ENCODE measurements at places on chromosomes 6 and 20.

- DNase-seq: no peak
Measured at GRCh38 chr6:163626073-163626867, 211.8 kb downstream of the QKI start.

DNA sequence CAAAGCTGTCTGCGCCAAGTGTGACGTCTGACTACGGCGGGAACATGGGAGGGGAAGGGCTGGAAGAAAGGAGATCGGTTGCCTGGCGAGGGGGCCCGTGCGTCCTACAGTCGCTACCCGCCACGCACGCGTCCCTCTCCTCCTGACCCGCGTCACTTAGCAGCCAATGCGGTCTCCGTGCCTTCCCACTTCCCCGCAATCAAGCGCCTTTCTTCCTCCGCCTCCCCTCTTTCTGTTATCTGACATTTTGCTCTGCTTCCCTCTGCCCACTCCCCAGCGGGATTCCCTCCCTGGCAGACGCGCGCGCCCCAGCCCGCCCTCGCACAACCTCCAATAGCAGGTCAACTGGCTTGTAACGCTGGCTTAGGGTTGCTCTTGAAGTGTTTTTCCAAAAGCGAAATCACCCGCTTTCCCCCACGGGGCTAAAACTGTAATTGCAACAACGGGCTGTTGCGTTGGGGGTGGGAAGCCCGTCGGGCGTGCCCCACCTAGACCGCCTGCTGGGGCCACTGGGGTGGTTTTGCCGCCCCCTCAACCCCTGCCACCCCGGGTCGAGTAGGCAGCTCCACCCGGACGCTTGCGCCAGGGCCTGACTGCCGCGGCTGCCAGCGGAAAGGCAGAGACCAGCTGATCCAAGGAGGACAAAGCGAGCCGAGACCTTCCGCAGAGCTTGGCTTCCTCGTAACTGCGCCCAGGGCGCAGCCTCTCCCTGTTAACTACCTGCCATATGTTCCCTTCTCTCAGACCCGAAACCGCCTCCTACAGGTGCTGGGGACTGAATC, 6.2 kb upstream of the SOX4 start:
- peak; percentile 49 for DNase-seq

DNA sequence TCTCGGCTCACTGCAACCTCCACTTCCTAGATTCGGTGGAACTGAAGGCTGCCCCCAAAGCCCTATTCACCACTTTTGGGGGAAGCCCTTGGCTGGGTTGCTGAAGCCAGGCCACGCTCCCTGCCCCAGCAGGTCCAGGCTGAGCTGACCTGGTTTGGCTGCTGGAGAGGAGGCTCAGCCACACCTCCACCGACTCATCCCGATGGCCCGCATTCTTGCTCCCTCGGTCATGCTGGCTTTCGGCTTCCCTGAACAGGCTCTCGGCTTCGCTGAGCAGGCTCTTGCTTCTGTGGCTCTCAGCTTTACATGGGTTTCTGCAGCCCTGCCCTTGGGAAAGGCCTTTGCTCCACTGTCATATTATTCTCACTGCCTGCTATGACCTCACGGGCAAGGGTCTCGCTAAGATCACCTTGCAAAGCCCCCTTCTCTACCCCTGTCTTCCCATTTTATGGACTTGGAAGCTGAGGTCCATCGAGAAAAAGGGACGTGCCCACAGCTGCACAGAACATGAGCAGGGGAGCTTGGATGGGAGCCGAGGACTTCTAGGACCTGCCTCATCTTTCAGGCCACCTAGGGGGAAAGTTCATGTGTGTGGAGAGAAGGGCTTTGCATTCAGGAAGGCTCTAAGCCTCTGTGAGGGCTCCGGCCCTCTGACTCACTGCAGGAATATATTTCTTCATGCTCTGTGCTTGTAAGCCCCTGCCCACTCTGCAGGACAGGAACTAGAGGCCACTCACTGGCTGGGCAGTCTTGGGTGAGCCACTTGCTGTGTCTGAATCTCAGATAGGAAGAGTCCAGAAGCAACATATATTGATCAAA, 15.6 kb downstream of the ARHGAP40 start:
- peak; percentile 46 for DNase-seq

GRCh38 chr6:159062564-159062945, 17.8 kb upstream of the TAGAP start:
- DNase-seq: no peak

- DNase-seq: no peak
Measured at GRCh38 chr6:13432526-13433184, 54.7 kb downstream of the GFOD1 start.

DNA sequence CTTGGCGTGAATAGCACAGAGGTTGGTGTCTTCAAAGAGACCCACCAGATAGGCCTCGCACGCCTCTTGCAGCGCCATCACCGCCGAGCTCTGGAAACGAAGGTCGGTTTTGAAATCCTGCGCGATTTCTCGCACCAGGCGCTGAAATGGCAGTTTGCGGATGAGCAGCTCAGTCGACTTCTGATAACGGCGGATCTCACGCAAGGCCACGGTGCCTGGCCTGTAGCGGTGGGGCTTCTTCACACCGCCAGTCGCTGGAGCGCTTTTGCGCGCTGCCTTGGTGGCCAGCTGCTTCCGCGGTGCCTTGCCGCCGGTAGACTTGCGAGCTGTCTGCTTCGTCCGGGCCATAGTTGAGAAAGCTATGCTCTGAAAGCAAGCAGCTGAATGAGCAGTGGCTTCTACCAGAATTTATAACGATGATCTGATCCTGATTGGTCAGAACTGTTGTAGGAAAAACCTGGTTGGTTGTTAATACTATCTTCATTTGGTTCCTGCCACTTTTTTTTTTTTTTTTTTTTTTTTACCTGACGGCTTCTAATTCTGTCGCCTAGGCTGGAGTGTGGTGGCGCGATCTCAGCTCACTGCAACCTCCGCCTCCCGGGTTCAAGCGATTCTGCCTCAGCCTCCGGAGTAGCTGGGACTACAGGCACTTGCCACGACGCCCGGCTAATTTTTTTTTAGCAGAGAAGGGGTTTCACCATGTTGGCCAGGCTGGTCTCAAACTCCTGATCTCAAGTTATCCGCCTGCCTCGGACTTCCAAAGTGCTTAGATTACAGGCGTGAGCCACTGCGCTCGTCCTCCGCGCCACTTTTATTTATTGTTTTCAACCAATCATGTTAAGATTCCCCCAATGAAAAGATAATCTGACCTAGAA, 21.5 kb downstream of the OR2B2 start:
- peak; percentile 71 for DNase-seq

- no peak for DNase-seq
Measured at GRCh38 chr20:61994546-61994945, 71.1 kb downstream of the TAF4 start.

GRCh38 chr6:100677240-100677639, 203.9 kb downstream of the ASCC3 start:
- DNase-seq: no peak

- peak; percentile 35 for DNase-seq
Measured at GRCh38 chr6:2157441-2158127, 87.8 kb downstream of the GMDS start.

- DNase-seq: no peak
Measured at GRCh38 chr6:25537349-25538018, 114.5 kb upstream of the SCGN start.

DNA sequence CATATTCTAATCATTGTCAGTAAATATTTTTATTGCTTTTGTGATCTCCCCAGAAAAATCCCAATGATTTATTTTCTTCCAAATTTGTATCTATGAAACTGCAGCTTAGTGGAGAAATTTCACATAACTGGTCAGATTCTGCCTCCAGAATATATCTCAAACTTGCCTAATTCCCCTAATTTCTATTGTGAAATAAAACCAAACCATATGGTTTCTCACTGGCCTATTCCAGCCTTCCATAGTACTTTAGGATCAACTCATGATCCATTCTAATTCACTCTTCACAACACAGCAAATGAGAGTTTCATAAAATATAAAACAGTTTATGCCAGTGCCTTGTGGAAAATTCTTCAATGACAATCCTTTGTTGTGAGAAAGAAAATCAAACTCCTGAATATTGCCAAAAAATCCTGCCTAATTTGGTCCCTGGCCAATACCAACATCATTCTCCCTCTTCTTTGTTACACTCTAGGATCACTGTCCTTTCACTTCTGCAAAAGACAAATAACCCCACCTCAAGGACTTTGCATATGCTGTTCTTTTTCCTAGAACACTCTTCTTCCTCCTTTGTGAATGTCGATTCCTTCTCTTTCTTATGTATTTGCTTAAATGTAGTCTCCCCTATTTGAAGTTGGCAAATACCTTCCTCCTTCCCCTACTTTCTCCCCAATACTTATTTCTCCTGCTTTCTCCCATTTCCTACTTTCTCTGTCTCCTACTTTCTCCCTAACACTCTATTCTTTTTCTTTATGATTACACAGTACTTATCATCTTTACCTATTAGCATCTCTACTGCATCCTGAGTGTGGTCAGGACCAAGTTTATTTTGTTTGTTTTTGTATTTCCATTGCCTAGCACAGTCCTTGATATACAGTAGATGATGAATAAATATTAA, 587.5 kb downstream of the RFPL4B start:
- DNase-seq: no peak

DNA sequence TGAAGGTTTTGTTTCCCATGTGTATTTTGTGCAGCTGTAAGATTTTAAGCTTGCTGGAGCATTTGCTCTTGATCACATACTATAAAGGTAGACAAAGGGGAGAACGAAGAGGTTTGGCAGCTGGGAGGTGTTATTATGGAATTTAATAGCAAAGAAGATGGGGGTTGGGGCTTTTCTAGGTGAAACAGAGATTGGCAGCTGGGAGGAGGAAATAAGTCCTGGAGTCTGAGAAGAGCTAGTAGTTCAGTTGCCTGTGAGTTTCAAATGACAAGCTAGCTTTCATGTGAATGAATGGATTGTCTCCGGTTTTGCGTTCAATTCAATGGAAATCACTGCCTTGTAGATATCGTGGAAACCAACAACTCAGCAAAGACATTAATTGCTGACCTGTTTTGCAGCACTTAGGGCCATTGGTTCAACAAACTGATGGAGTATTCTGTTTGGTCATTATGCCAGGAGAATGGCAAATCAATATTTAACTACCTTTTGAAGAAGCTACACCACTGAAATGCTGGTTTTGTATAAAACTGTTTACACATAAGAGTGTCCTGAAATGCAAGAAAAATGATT, 38.1 kb upstream of the FLRT3 start:
- DNase-seq: no peak

Measured in AG08396 (cell line).